ENCODE measurements at places on chromosomes 2 and 18. TPM values are rescaled to one million over a fixed set of nuclear protein-coding genes. Genes with fewer than 3 reads are reported as not detected.

The PARD6G gene
- total RNA-seq = 5.2 TPM

The MBP gene
- total RNA-seq = 88.8 TPM

The HTRA2 gene
- 21.2 TPM for total RNA-seq

The ZSWIM2 gene
- not detected for total RNA-seq

The EFR3B gene
- total RNA-seq = 8.9 TPM

The CDCA7 gene
- 60.5 TPM for total RNA-seq

The ABI2 gene
- 72.2 TPM for total RNA-seq

The TWIST2 gene
- 4.2 TPM for total RNA-seq

The MGAT4A gene
- 4.4 TPM for total RNA-seq

The NBEAL1 gene
- total RNA-seq = 26.1 TPM

The EN1 gene
- total RNA-seq = 0.26 TPM

The PRKRA gene
- total RNA-seq = 59.4 TPM

The BMP10 gene
- total RNA-seq = not detected

The TEKT4 gene
- 0.26 TPM for total RNA-seq

The MYO7B gene
- total RNA-seq = 0.15 TPM

The CRYGC gene
- not detected for total RNA-seq

The PSMA8 gene
- total RNA-seq = not detected

The CHRNA1 gene
- not detected for total RNA-seq
